ENCODE measurements at places on chromosomes 5 and 9.

GRCh38 chr5:144201588-144201987 lies 30.9 kb downstream of the KCTD16 start:
- no peak for DNase-seq

DNA sequence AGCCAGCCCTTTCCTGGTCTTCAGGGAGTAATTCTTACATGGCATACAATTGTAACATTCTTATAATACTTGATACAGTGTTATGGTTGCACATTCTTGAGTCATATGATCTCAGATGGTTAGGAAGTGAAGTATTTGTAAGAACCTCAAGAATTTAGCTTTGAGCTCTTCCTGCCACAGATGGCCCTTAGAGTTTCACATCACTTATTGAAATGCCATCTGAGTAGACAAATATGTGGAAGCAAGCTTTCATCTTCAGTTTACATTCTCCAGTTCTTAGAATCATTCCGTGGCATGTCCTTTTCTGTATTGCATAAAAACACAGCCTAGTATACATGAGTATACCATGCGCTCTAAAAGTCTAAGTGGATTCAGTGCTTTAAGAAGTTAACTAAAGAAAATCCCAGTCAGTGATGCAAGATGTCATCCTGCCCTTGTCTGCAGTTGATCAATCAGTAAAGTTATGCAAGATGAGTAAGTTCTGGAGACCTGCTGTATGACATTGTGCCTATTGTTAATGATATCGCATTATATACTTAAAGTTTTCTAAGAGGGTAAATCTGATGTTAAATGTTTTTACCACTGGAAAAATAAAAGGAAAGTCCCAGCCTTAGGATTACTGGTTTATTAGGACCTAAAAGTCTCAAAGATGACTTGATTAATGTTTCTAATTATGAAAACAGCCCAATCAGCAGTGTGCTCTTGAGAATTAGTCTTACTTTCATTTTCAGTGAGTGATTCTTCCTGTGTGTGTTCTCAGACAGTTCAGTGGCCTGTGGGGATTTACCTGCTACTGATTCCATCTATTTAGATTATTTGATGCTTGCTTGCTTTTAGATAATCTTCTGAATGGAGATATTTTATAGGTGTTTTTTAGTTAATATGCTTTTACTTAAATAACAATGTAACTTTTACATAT lies 29.4 kb downstream of the RHOBTB3 start:
- DNase-seq: no peak

DNA sequence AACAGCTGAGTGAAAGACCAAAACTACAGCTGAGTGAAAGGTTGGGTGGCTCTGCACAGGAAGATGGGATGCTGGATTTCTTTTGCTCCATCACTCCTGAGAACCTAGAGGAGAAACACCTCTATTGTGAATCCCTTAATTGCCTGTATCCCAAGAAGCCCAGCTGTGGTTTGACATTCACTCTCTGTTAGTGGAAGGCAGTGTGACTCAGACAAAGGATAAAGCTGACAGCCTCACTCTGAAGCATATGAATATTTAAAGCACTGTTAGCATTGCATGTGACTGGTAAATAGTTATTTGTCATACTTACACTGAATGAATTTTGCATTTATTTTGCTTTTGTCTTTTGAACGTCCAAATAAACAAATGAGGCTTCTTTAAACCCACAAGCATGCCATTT lies 367.1 kb upstream of the RIOK2 start:
- DNase-seq: no peak

DNA sequence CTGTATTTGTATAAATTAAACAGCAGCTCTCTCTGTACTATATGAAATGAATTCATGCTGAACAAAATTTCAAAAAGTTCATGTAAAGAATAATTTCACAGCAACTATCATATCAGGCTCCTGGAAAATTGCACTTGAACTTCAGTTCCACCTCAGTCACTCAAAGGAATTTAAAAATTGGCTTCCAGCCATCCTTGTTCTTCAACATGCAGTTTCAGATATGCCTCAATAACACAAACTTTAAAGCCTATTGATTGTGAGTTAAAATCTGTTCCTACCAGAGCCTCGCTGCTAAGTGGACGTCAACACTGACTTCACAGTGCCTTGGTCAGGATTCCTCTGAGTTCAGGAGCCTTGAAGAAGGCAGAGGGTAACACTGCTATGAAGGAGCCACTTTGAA lies 418.7 kb upstream of the WWC1 start:
- DNase-seq: no peak

GRCh38 chr5:56465769-56466135 lies 232.6 kb upstream of the ANKRD55 start:
- no peak for DNase-seq

- DNase-seq: no peak
Measured at GRCh38 chr5:17441351-17441750, 56.7 kb upstream of the TAF11L2 start.

GRCh38 chr9:70049236-70049635 lies 5.6 kb downstream of the MAMDC2 start:
- no peak for DNase-seq

- no peak for DNase-seq
Measured at GRCh38 chr5:14261856-14262611, 118.9 kb downstream of the TRIO start.

GRCh38 chr5:91027405-91028139 lies 355.5 kb downstream of the ARRDC3 start:
- no peak for DNase-seq

DNA sequence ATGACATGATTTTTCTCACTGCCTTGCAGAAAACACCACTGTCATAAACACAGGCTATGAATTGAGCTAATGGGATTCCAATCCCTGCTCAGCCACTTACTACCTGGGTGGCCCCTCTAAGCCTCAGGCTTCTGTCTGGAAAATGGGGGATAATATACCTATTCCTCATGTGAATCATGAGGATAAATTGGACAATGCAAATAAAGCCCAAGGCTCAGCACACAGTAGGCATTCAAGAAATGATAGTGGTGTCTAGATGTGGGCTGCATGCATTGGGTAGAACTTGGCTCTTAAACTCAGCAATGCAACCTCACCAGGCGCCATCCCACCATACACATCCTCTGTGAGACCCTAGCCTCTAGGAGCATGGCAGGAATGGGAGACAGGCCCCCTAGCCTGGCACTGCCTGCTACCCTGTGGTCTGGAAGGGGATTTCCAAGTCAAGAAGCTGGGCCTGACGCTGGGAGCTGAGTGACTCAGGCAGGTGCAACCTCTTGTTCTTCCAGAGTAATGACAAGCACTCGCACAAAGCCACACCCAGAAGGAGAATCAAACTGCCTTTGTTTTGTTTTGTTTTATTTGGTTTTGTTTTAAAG lies 2.3 kb upstream of the TNIP1 start:
- no peak for DNase-seq

GRCh38 chr5:32595118-32595517 lies 9.8 kb downstream of the SUB1 start:
- no peak for DNase-seq

- DNase-seq: no peak
Measured at GRCh38 chr5:33153372-33153771, 287.4 kb upstream of the TARS1 start.

GRCh38 chr5:61234019-61234418 lies 71.8 kb upstream of the SMIM15 start:
- no peak for DNase-seq

- DNase-seq: no peak
Measured at GRCh38 chr5:138448481-138449398, 9.9 kb downstream of the REEP2 start.

DNA sequence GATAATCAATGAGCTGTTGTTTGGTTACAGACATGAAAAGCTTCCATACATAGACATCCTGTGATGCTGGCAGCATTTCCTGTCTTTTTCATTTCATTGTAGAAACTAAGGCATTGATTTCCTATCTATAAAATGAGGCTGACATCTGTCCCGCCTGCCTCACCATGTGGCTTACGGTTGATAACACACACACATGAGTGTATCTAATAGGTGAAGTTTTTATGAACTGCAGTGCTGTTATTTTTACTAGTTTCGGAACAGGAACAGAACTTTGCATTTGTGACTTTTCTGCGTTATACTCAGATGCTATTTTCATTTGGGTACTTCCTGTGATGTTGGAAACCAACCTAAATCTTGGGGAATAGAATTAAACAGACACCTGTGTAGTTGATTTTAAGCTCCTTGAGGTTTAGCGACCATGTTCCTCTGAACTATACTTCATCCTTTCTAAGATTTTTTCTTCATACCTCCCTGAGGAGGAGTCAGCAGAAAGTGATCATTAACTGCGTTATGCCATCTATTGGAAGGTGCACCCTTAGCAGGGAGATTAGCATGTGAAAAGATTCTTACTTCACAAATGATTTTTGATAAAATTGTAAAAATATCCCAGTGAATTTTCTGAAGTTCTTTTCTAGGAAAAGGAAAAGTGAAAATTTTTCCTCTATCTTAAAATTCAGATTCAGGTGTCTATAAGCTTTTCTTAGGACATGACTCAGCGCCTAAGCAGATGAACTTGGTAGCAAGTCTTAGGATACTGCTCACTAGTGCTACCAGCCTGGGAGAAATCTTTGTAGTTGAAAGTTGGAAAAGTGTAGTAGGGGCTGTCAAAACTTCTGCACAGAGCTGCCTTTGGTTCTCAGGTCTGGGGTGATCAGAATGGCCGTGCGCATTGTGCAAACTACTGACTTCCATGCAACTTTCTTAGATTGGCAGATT lies 134.5 kb downstream of the TRIO start:
- DNase-seq: no peak

DNA sequence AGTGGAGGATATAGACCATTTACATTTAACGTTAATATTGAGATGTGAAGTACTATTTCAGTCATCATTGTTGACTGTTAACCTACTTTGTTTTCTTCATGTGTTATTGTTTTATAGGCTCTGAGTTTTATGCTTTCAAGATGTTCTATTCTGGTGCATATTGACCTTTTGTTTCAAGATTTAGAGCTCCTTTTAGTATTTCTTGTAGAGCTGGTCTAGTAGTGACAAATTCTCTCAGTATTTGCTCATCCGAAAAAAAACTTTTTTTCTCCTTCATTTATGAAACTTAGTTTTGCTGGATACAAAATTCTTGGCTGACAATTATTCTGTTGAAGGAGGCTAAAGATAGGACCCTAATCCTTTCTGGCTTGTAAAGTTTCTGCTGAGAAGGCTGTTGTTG lies 91.3 kb downstream of the INVS start:
- no peak for DNase-seq

- DNase-seq: no peak
Measured at GRCh38 chr5:139276426-139276825, 17.1 kb upstream of the MATR3 start.

GRCh38 chr5:10353241-10354047 lies at the start of gene MARCHF6:
Gene MARCHF6 (plus strand): TSS chr5:10353695. CDS start chr5:10353899, 204 bp downstream.
- peak; percentile 97 for DNase-seq

- DNase-seq: no peak
Measured at GRCh38 chr5:90223756-90224155, 185.8 kb downstream of the CETN3 start.

DNA sequence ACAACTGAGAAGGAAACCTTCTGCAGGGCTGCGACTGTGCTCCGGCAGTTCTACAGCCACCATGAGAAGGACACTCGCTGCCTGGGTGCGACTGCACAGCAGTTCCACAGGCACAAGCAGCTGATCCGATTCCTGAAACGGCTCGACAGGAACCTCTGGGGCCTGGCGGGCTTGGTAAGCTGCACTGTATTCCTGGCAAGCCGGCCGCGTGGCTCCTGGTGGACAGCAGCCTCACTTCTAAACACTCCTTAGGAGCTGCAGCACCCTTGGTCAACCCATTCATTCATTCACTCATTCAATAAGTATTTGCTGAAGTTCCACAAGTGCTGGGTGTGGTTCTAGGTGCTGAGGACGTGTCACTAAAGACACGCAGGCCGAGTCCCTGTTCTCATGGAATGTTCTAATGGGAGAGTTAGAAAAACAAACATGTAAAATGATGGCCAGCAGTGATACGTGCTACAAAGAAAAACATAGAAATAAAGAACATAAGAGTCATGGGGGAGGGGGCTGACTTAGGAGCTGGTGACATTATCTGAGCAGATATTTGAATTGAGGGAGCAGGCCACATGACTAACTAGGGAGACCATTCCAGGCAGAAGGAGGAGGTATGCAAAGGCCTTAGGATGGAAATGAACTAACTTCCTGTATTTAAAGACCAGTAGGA lies 6.1 kb downstream of the IL4 start:
- DNase-seq: no peak

DNA sequence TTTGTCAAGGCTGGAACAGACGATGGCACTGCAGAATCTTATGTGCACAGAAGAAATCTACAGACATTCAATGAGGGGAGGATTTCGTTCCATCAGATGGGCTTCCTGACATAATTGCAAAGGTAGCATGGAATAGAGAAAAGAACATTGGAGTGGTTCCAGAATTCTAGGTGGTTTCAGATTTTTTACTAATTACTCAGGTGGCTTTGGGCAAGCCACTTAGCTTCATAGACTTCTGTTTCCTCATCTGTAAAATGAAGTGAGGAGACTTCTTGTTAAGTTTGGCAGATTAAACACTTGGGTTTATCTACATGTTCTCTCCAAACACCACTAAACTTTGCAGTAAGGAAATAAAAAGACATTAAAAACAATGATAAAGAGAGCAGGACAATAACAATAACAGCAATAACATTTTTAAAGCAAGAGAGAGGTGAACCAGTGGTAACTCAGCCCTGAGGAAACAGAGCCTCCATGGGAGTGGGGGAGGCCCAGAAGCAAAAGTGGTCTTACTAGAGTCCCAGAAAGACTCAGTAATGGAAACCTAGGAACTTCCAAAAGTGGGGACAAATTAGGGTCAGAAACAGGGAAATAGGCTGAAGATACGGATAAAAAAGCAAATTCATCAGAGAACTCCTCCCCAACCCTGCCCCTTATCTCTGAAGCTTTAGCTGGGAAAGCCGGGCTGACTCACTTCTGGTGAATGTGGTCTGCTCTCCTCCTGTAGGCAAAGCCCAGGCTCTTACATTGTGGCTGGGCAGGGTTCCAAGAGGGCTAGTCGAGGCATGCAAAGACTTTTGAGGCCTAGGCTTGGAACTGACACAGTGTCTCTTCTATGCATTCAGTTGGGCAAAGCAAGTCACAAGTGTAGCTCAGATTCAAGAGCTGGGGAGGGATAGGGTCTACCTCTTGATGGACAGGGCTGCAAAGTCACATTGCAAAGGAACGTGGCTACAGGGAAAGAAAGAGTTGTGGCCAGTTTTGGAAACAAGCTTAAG lies 11.8 kb upstream of the ACTBL2 start:
- DNase-seq: no peak

GRCh38 chr9:101235105-101235866 lies 149.5 kb downstream of the BAAT start:
- DNase-seq: no peak

- no peak for DNase-seq
Measured at GRCh38 chr5:35884773-35885172, 28.1 kb downstream of the IL7R start.

- DNase-seq: no peak
Measured at GRCh38 chr5:122257000-122257399, 55.0 kb upstream of the SNCAIP start.

- DNase-seq: no peak
Measured at GRCh38 chr9:37549527-37549926, 26.7 kb downstream of the FBXO10 start.

GRCh38 chr5:83145882-83146331 lies 68.6 kb downstream of the XRCC4 start:
- DNase-seq: no peak

GRCh38 chr5:548256-548655 lies 24.0 kb upstream of the SLC9A3 start:
- no peak for DNase-seq

- DNase-seq: no peak
Measured at GRCh38 chr5:2066373-2066772, 183.6 kb upstream of the IRX4 start.

GRCh38 chr5:61815339-61815738 lies 483.3 kb downstream of the ZSWIM6 start:
- DNase-seq: no peak
